ENCODE measurements at places on chromosomes 3 and 15.
A peak's percentile ranks its signal among the peaks of the same experiment; 100 is the strongest.

- no peak for DNase-seq
Measured at GRCh38 chr3:128563439-128563838, 70.4 kb upstream of the GATA2 start.

- no peak for DNase-seq
Measured at GRCh38 chr3:132530624-132531023, 66.4 kb upstream of the ACKR4 start.

DNA sequence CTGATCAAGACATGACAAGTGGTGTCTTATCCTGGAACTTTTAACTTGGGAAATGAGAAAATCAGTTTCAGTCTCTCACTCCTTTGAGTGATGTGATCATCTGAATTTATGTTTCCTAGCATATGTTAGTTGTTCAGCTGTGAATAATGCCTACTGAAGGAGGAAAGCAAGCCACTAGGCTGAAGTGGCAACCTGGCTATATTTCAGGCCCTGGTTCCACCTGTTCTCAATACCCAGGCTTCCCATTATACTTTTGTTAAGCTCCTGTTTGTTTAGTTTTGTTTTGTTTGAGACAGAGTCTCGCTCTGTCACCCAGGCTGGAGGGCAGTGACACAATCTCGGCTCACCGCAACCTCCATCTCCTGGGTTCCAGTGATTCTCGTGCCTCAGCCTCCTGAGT is 243.8 kb downstream of the ALCAM start:
- no peak for DNase-seq

GRCh38 chr3:50324351-50325112 is 2.0 kb upstream of the HYAL2 start:
- peak; percentile 68 for DNase-seq

DNA sequence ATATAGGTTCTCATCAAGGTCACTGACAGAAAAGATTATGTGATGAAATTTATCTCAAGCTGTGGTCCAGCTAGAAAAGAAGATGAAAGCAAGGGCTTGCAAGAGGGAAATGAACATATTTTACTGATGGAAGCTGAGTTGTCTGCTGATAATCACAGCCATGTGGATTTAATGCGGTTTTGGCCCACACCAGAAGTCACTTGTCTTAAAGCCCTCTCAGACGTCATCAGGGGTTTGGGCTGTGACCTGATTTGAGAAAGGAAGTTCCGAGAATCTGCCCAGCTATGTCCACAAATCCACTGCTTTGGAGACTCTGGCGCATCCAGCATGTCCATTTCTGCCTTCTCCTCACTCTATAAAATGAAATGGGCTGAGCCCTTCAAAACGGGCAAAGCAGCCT is 278.4 kb downstream of the SUCLG2 start:
- DNase-seq = no peak

- DNase-seq = no peak
Measured at GRCh38 chr3:143794793-143795462, 53.3 kb downstream of the SLC9A9 start.

GRCh38 chr3:171351676-171352075 is 108.5 kb downstream of the TNIK start:
- DNase-seq = no peak

DNA sequence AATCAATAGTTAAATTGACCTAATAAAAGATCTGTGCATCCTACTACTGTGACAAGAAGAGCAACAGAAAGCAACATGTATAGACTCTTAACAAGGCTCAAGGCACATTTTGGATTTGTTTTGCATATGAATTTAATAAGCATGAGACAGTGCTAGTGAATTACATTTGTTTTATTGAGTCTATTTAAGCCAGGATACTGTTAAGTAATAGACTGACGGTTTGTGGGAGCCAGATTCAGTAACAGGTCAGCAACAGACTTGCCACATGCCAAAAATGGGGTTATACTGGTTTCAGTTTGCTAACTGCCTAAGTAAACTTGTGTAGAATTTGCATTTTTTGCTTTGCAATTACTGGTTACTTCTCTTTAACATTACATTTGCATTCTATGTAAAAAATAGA is 54.0 kb downstream of the MBNL1 start:
- DNase-seq = peak; percentile 84

- no peak for DNase-seq
Measured at GRCh38 chr3:163071713-163072112, 1575.1 kb downstream of the OTOL1 start.

DNA sequence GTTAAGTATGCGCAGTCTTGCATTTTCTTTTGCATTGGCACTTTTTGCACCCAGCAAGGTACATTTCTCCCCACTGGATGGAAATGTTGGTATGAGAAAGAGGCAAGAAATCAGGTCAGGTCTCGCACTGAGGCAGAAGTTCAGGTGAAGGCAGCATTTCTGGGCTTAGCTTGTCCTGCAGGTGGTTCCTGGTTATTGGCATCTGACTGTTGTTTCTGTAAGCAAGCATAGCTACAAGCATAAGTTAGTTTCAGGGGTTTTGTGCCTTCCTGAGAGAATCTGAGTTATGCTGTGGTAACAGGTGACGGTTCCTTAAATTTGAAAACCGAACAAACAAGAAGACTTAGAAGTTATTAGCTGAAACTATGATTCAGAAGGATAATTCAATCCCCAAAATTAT is 139.4 kb upstream of the GRM7 start:
- no peak for DNase-seq

DNA sequence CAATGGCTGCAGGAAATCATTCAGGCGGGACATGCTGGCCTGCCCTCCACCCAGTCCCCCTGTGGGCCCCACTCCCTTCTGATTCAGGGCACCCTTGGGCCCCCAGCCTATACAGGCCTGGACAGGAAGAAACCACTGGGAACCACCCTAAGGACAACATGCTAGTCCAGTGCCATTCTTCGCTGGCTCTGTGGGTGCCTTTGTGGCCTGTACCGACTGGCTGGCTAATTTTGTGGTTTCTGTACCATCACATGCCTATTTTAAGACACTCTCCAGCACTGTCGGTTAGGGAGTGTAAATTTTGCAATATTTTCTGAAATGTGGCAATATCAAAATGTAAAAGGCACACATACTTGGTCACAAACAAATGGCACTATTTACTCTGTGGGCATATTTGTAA is 61.4 kb upstream of the POLG start:
- peak; percentile 93 for DNase-seq

DNA sequence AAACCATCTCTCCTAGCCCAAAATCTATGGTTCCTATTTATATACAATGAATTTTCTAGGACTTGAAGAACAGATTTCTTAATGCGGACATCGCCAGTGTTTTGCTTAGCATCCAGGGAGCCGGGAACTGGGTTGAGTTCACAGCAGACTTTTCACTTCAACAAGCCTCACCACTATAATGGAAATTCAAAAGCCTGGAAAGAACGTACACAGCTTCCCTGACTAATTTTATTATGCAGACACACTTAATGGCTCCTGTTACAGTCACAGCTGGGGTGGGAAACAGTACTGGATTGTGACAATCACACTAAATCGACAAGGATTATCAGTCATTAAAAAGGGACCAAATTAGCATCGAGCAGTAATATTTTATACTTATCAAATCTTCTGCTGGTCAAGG is 129.2 kb upstream of the BNIP2 start:
- DNase-seq = no peak

DNA sequence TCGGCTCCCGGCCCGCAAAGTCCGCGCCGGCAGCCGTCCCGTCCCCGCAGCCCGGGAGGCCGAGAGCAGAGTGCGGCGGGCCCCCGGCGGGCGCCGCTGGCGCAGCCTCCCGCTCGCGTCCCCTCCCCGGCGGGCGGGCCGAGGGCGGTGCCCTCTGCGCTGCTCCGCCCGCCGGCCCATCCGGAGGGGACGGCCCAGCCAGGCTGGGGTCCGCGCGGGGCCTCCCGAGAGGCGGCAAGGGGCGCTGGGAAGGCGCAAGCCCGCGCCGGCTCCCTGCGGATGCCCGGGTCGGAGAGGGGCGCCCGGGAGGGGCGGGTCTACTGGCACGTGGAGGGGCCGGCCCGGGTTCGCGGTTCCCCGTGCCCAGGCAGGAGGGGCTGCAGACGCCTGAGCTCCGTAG is at the start of the genes CLCN2 and POLR2H:
Gene CLCN2, minus strand, starts transcription at position 74 of the 400 bp plus-strand sequence. CDS start 126 bp downstream, outside the sequence.
Gene POLR2H, plus strand, starts transcription at position 179 of the 400 bp plus-strand sequence. CDS start 1,783 bp downstream, outside the sequence.
- DNase-seq = peak; percentile 41

DNA sequence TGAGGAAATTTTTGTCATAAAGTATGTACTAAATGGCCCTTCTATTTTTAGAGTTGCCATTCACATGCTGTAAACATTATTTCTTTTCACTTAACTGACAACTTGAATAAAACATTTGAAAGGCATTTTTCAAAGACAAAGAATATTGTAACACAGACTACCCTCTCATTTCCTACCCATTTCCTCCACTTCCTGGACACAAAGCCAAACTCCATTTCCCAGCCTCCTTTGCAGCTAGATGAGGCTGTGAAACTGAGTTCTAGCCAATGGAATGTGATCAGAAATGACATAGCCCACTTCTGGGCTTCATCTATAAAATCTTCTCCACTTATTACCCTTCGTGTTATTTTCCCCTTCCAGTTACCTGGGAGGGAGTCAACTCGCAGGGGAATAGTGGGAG is 288.9 kb upstream of the DPH6 start:
- no peak for DNase-seq

- DNase-seq = no peak
Measured at GRCh38 chr15:88057836-88058235, 198.7 kb downstream of the NTRK3 start.

DNA sequence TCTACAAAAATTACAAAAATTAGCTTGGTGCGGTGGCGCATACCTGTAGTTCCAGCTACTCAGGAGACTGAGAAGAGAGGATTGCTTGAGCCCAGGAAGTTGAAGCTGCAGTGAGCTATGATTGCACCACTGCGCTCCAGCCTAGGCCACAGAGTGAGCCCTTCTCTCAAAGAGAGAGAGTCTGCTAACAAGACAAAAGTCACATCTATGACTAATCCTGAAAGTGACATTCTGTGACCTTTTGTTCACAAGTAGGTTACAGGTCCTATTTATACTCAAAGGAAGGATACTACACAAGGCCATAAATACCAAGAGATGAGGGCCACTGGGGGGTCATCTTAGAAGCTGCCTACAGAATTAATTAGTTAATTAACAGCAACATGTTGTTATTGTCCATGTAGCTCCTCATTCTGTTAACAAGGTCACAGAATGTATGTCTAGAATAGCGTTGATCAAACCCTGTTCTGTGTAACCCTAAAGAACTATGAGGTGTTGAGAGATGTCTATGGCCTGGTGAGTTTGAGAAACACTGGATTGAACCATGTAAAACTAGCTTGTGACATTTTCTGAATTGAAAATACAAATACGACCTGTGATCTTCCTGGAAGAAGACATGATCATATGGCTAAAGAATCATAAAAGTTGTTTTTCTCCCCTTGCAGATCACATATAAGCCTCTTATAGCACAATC is 97.0 kb downstream of the SAMMSON start:
- DNase-seq = no peak

DNA sequence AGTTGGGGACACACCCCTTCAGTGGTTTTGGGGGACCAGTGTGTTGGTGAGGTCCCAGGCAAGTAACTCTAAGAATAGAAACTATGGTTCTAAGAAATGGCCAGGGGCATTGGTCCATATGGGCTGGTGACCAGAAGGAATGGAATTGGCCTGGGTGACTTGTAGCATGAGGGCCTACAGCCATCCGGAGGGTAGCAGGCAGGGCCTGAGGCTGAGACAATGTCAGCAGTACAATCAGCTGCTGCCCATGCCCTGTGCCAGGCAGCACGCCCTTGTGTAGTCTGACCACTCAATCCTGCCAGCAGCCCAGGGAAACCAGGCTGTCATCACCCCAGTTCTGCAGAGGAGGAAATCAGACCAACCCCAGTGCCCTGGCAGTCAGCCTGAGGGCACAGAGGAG is 100.6 kb downstream of the DNAJB8 start:
- no peak for DNase-seq

DNA sequence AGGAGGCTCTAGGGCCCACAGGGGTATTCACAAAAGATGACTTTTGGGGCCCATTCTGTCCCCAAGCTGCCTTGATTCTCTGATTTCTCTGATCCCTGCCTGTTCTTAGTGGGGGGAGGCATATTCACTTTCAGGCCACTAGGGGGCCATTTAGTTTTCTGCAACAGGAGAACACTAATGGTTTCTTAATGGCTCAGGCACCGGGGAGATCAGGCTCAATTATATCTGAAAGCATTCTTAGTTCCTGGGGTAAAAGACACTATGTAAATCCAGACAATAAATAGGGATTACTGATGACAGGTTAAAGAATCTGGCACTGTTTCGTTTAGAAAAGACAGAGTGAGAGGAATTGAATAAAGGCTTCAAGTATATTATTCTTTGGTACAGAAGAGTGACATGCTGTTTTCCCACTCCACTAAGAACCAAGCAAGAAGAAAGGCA is 2.5 kb upstream of the INAFM2 start:
- DNase-seq = peak; percentile 82

- no peak for DNase-seq
Measured at GRCh38 chr3:87615506-87615905, 339.1 kb upstream of the POU1F1 start.

- no peak for DNase-seq
Measured at GRCh38 chr3:196378146-196378841, 40.1 kb upstream of the TM4SF19 start.

GRCh38 chr3:10993729-10994065 is 1.1 kb downstream of the SLC6A1 start:
- no peak for DNase-seq

- DNase-seq = no peak
Measured at GRCh38 chr3:66592927-66593625, 92.3 kb upstream of the LRIG1 start.

DNA sequence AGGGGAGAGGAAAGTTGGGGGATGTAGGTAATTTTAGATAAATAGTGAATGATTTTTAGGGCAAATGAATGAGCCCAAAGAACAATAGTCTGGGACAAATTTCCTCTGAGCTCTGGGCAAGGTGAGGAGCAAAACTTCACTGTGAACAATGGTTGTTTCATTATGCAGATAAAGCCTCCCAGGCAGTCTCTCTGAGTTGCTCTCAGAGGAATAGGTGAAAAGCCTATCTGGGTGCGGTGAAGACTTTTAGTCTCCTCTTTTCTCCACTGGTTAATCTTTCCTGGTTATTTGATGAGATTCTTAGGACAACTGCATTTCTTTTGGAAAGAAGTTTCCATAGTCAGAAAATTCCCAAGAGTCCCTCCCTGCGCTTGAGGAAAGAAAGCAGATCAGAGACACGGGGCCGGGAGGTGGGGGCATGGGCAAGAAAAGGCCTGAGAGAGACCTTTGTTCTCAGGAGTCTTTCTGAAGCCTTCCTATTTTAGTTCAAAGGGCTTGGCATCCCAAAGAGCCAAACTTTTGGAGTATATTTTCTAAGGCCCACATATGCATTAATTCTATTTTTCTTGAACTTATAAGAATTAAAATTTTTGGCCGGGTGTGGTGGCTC is 353.6 kb upstream of the SLCO3A1 start:
- no peak for DNase-seq

DNA sequence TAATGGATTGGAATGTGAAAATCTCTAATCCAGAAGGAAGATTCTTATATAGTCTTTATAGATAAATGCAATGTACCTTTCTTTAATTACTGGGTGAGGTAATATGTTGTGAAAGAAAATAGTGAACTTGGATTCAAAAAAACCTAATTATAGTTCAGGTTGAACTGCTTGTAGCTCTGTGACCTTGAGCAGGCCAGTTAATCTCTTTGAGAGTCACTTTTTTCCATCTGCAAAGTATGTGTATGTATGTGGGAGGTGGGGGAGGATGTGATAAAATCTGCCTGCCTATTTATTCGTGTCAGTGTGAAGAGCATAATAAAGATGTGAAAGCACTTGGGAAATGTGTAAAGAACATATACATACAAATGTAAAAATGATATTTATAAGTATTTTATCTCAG is 34.4 kb downstream of the GLCE start:
- no peak for DNase-seq
